ENCODE measurements at places on chromosomes 2 and 18.

GRCh38 chr2:95121407-95122196 lies at the start of gene MRPS5:
MRPS5 (minus strand) TSS chr2:95121808; CDS start chr2:95121791, 17 bp downstream.
- peak; percentile 77 for DNase-seq

- peak; percentile 81 for DNase-seq
Observed at GRCh38 chr2:200380091-200380561, 73.6 kb downstream of the SPATS2L start.

GRCh38 chr2:150690261-150690660 lies 202.8 kb upstream of the RND3 start:
- DNase-seq, result no peak

DNA sequence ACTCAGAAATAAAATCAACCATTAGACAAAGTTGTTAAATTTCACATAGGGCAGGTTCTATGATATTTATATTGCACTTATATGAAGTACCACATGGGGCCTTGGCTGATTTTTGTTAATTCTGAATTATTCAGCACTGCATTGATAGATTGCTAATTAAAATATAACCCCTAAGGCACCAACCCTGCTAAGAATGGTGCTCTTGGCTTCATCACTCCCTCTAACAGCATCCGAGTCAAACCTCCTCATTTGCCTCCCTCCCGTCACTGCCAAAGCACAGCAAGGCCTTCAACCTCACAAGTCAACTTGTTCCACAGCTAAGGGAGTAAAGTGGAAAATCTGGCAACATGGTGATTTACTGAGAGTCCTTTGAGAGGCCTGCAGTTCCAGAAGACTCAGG lies 27.0 kb downstream of the MYO5B start:
- DNase-seq, result no peak

DNA sequence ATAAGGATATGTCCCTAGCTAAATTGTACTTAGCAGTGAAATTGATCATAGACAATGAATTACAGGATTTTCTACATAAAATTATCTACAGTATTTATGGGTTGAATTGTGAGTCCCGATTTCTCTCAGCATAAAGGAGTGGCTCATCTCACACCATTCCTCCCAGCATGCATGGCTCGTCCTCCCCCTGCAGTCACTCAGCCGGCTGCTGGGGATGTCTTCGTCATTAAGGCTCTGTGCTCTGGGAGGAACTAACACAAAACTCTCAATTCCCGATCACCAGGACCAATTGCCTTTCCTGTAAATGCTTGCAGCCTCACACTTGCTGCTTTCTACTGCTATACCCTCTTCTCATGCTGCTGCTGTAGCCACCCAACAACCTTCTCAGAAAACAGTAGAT lies 75.9 kb downstream of the TXNL1 start:
- peak; percentile 16 for DNase-seq

- DNase-seq, result no peak
Observed at GRCh38 chr2:70981421-70981820, 3.0 kb downstream of the ANKRD53 start.

DNA sequence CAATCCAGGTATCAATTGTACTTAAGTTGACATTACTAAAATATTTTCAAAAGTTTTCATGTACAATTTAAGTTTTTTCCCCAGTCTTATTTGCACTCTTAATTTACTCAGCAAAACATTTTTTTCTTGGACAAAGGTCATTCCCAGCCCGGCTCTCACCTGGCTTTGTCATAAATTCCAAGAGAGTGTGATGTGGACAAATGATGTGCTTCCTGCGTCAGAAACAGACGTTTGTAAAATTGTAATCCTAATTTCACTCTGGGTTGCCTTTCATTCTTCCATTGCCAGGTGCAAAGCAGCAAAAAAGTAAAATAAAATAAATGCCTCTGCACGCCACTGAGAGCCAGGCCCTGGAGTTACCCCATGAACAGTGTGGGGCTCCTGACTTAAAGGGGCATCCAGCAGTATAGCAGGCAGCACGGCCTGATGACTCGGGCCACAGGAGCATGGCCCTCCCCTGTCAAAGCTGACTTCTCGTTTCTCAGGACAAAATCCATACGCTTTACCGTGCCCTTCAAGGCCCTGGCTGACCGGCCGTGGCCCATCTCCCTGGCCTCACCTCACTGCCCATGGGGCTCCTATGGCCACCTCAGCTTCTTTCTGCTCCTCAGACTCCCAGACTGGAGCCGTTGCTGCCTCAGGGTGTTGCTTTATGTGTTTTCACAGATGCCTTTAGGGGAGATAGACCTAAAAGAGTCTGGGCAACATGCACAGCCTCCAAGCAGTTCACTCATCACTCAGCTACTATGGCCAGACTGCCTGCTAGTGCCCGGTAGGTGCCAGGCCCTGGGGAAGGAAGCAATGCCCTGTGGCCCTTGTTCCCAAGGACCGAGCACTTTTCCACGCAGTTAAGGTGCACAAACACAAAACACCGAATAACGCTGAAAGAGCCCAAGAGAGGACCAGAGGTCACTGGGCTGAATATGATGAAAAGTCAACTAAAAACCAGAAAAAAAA lies 7.6 kb upstream of the TMEM185B start:
- no peak for DNase-seq

DNA sequence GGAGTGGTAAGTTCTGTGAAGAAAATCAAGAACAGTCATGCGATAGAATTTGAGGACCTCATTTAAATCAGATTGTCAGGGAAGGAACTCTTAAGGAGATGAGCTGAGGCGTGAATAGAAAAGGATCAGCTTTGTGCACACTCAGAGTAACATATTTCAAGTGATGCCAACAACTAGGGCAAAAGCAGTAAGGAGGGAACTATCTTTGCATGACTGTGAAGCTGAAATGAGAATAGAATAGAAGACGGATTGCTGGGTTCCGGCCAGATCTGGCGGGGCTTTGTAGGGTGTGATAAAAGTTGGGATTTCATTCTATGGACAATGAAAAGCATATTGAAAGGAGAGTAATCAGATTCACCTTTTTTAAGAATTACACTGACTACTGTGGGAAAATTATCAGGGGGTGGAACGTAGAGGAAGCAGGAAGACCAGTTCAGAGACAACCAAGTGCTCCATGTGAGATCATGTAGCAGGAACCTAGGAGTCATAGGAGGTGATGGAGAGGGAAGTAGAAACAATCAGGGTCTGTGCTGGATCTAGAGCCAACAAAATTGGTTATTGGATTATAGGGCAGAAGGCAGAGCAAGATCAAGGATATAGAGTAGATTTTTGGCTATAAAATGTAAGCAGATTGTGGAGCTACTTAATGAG lies 884.3 kb downstream of the DCC start:
- DNase-seq, result no peak

DNA sequence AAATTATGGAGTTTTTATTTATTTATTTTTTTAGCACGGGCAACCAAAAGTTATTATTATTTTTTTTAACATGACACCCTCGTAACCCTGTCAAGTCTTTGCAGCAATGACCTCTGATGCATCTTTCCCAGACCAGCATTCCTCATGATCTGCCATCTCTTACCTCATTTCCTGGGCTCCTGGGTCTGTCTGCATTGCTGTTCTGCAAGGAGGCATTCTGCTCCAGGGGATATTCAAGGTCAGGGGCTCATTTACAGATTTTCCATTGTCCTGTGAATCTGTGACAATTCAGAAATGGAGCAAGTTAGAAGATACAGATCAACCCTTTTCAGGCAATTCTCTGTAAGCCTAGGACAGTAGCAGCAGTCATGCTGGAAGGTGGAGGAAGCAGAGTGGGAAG lies 43.0 kb downstream of the NGEF start:
- no peak for DNase-seq

- no peak for DNase-seq
Observed at GRCh38 chr2:112077814-112078213, 22.7 kb downstream of the TMEM87B start.

DNA sequence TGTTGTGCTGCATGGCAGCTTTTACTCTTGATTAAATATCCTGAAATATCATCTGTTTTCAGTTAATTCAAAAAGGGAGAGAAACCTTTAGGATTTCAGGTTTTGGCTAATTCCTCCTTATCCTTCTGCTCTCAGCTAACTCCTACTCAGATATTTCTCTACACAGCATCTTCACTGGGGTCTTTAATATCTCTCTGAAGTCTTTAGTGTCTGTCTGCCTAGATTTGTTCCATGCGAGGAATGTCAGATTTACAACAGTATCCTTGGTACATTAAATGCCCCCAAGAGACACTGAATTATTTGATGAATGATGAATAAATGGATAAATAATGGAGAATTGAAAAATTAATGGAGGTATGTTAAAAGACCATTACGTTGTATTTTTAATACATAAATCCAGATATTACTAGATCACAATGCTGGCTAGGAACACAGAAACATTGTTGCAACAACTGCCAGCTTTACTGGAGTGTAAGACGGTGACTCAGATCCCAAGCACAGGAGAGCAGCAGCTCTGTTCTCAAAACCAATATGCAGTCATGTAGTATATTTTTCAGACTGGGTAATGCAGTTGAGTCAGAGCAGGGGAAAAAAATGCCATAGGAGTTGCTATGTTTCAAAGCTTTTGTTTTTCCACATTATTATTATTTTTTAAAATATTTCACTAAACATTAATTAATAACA lies 388.0 kb upstream of the SYT4 start:
- no peak for DNase-seq

DNA sequence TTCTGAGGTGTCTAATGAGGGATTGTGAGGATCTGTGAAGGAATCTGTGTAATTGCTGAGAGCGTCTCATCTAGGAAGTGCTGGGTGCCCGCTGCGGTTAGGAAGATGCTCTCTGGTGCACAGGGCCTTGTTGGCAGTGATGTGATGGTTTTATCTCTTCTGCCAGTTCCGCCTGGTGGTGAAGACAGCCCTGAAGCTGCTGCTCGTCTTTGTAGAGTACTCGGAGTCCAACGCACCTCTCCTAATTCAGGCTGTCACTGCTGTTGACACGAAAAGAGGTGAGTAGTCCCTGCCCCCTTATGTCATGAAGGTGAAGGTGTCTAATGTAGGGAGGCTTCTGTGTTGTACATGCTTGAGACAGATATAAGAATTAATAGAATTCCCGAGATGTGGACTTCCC lies 234.2 kb downstream of the TPGS2 start:
- DNase-seq, result no peak

DNA sequence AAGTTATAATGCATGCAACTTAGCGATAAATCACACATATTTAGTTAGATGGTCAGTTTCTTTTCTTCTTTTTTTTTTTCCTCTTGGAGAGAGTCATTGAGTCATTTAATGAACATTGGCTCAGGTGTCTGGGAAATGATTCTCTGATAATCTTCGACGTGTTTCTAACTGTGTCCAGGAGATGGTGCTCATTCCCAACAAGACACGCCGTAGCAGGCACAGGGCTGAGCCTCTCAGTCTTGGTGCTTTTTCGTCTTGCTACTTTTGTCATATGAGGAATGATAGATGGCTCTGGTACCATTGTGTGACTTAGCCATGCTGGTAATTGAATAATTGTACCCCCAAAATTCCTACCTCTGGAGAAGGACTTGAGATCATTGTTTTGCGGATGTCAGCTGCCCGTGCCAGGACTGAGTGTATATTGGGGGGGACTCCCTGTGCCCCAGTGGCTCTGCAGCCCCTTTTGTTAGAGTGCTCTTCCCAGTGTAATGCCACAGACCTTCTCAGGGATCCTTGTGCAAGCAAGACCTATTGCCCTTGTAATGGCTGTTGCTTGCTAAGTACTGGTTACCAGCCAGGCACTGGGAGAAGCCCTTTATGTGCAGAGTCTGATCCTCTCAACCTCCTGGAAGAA lies 107.6 kb upstream of the CYRIA start:
- peak; percentile 74 for DNase-seq

DNA sequence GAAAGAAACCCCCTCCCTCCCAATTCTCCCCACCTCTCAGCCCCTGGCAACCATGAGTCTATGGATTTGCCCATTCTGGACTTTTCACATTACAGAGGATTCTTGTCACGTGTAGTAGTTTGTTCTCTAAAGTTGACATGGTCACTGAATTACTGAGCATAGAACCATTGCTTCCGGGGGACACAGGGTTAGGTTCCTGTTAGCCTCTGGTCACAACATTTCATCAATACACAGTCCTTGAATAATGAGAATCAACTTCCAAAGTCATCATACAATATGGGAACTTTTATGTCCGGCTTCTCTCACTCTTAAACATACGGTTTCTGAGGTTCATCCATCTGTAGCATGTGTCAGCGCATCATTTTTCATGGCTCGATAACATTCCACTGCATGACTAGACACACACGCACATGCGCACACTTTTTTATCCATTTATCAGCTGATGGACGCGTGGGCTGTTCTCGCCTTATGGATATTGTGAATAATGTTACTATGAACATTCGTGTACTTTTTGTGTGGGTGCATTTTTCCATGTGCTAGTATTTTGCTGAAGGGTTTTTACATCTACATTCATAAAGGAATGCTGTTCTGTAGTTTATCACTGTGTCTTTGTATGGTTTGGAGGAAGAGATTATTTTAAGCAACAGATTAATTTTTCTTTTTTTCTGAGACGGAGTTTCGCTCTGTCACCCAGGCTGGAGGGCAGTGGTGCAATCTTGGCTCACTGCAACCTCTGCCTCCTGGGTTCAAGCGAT lies 48.1 kb downstream of the PARD6G start:
- DNase-seq, result no peak

GRCh38 chr2:5609201-5609600 lies 83.0 kb upstream of the SOX11 start:
- DNase-seq, result no peak

- no peak for DNase-seq
Observed at GRCh38 chr2:169507698-169508097, 1.8 kb upstream of the KLHL41 start.

- no peak for DNase-seq
Observed at GRCh38 chr2:42978175-42978886, 185.9 kb upstream of the HAAO start.

DNA sequence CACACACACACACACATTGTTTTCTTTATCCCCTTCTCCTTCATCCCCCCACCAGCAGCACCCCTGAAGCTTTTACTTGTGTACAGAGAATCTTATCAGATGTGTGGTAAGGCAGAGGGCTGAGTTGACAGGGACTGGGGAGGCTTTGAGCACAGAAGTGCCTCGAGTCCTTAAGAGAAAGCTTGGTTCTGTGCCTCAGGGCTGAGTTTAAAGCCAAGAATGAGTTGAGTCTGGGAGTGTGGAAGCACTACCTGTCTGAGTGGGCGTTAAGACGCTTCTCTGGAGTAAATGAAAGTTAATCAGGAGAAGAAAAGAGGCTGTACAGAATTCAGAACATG lies 2.7 kb downstream of the ID2 start:
- DNase-seq, result no peak

DNA sequence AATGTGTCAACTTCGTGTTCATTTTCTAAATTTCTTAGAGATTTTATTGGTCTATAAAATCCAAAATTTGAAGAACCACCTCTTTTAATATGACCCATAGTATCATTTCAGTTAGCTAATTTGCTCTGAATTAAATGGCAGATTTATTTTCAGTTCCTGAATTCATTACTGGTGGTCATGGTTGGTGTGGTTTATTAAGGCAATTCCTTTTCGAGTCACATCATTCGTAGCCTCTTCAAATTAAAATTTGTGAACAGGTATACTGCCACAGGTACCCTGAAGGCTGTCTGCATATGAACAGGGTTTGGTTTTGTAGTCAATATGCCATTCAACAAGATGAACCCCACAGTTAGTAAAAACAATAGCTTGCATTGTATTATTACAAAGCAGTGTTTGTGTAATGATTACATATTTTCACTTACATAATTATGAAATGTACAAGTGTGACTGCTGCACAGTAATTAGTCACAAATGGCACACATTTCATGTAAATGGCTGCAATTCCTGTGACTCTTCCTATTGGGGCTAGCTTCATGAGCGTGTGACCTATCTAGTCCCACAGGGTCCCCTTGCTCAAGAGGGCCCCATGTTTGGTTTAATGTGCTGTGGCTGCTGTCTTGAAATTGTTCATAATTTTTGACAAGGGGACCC lies 48.9 kb downstream of the CDC42EP3 start:
- DNase-seq, result no peak

- no peak for DNase-seq
Observed at GRCh38 chr2:23243073-23243659, 141.8 kb upstream of the KLHL29 start.

- no peak for DNase-seq
Observed at GRCh38 chr2:105379741-105380186, 19.1 kb downstream of the FHL2 start.
